HS-5 (cell line): ENCODE measurements at places on chromosomes 4 and X.

DNA sequence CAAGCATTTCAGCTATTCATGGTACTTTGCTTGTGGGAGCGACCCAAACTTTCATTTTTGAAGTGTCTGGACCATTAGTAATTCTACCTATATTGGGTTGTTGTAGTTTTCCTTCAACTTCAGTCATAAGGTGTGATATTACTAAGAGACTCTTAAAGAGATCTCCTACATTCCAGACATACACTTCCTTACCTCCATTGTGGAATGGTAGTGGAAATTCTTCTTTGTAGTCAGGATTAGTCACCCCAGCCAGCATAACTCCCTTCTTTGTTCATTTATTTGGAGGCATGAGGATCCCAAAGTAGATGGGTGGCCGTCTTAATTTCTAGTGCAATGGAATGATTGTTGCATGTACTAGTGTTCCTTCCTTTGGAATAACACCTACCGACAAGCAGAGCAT is 991.4 kb downstream of the ARAP2 start:
- no peak for DNase-seq

DNA sequence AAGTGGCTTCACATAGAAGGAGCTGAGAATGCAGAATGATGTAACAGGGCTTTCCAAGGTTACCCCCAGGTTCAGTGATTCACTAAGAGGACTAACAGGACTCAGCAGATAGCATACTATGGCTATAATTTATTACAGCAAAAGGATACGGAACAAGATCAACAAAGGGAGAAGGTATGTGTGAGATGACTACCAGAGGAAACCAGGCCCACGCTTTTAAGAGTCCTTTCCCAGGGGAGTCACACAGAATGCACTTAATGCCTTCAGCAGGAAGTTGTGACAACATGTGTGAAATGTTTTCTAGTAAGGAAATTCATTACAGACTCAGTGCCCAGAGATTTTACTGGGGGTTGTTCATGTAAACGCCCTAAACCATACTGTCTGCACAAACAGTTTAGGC is 373.6 kb upstream of the MAGEB2 start:
- DNase-seq: no peak

DNA sequence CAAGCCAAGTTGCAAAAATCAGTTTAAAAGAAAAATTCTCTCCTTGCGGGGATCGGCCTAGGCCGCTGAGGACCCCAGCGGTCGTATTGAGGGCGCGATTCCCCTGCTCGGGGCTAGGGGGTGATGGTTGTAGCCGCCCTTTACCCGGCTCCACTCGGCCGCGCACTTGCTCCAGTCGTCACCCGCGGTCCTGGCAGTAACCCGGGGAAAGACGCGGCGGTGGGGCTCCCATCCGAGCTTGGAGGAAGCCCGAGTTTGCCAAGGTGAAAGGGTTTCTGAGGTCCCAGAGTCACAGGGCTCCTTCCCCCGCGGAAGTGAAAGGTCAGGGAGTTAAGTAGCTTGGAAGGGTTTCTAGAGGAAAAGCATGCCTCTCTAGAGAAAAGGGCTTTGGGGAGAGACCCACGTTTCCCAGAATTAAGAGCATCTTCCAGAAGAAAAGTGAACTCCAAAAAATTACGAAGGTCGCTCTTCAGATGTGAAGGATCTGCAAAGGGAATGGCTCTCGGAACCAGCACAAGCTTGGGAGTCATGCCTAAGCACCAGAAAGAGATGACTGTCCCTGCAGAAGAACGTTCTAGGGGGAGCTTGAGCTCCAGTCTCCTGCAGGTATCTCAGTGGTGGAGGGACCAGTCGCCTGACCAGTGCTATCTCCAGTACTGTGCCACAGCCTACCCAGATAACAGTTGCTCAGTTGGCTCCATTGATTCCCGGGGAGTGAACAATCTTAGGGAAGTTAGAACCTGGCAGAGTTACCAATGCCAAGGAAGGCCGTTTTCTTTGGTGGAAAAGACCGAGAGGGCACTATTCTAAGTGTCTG is 875 bp downstream of the LAP3 start:
- DNase-seq: no peak

- peak; percentile 14 for DNase-seq
Measured at GRCh38 chr4:90375081-90375480, 247.9 kb downstream of the CCSER1 start.

GRCh38 chrX:3046253-3047240 is 5.3 kb downstream of the ARSF start:
- no peak for DNase-seq

DNA sequence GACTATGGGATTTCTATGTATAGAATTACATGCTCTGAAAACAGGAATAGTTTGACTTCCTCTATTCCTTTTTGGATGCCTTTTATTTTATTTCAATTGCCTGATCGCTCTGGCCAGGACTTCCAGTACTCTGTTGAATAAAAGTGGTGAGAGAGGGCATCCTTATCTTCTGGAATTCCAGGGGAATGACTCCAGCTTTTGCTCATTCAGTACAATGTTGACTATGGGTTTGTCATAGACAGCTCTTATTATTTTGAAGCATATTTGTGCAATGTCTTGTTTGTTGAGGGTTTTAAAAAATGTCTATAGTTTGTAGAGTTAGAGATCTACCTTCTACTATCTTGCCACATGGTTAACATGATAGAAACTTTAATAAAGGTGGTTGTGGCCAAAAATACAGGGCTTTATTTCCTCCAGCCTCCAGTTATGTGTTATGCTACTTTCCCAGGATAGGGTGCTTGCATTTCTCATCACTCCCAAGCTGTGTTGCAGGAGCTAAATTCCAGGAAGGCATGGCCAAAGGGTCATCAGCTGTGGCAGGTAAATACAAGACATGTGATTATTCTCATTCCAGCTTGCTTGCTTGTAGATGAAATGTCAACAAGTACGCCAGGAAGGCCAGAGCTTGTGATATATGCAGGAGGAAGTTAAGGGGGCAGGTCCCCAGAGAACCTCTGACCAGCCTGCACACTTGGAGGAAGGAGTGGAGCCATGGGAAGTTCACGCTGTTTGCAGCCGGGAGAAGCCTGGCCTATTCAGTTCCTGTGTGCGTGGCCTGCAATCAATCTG is 142.4 kb upstream of the CPXCR1 start:
- DNase-seq: no peak
